ENCODE measurements at places on chromosomes 4 and X.

GRCh38 chr4:57023104-57023503 lies 44.4 kb downstream of the POLR2B start:
- DNase-seq = peak; percentile 97

DNA sequence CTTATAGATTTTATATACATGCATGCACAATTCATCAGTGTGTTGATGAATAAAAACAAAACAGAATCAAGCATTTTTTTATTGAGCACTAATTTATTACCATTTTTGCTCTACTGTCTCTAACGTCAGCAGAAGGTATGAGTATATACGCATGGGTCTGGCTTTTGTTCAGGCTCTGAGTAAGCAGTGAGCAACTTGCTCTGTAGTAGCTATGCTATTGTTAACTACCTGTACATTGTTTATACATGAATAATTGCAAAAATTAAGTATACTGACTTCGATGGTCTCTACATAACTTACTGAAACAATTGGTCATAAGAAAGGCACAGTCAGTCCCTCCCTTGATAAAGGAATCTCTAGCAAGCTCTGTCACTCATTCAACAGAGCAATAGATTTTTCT lies 122.9 kb downstream of the RS1 start:
- peak; percentile 71 for DNase-seq

DNA sequence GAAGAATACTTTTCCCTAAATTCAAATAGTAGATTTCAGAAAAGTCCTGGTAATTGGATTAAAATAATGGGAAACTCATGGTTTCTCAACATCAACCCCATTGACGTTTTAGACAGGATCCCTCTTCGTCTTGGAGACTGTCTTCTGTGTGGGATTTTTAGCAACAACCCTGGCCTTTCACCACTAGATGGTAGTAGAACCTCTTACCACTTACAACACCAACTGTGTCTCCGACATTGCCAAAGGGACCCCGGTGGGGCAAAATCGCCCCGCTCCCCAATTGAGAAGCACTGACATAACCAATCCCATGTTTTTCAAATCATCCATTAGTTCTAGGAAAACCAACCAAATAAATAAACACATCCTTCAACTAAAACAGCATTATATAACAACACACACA lies 16.9 kb upstream of the ANOS1 start:
- peak; percentile 36 for DNase-seq

- peak; percentile 10 for DNase-seq
These were observed 128.7 kb upstream of the GALNT7 start for GRCh38 chr4:173039617-173040577.

DNA sequence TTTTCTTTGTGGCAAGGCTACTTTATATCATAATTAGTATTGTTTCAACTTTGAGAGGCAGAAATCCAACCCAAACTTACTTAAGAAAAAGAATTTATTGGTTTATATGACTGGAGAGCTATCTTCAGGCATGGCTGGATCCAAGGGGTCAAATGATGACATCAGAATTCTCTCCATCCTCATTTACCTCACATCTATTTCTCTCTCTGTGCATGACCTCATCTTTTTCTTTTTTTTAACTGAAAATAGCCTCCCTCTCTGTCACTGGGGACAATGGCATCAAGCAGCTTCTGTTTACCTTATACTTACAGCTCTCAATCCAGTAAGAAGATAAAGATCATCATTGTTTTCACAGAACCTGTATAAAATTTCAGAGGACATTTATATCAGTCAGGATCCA lies 12.0 kb upstream of the EXOC1L start:
- DNase-seq = no peak

- peak; percentile 44 for DNase-seq
These were observed 150.3 kb downstream of the MSL3 start for GRCh38 chrX:11908371-11908770.

- DNase-seq = no peak
These were observed 120.9 kb downstream of the NPFFR2 start for GRCh38 chr4:72152731-72153130.

DNA sequence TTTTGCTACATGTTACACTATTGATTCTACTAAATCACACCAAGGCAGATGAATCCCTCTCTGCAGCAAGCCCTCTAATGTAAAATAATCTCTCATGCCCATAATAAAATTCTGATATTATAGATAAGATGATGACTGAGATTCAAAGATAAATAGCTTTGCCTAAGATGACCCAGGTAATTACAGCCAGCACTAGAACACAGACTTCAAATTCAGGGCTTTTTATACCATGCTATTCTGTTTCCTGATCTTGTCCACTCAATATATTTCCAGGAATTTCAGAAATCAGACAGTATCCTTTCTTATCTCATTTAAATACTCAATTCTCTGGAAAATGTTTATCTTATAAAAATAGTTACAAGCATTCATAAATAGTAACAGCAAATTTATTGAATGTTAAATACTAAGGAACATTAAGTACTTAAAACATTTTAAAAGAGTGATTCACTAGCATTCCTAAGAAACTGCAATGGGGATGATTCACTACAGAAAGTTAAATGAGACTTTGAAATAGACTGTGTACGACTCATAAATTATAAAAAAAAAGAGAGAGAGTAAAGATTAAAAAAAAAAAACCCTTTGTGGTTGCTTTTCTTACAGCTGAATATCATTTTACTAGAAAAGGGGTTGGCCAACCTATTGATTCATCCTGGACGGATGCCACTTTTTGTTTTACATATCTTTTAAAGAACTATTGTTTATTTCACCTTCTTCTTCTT lies 45.8 kb upstream of the IL21 start:
- peak; percentile 97 for DNase-seq

DNA sequence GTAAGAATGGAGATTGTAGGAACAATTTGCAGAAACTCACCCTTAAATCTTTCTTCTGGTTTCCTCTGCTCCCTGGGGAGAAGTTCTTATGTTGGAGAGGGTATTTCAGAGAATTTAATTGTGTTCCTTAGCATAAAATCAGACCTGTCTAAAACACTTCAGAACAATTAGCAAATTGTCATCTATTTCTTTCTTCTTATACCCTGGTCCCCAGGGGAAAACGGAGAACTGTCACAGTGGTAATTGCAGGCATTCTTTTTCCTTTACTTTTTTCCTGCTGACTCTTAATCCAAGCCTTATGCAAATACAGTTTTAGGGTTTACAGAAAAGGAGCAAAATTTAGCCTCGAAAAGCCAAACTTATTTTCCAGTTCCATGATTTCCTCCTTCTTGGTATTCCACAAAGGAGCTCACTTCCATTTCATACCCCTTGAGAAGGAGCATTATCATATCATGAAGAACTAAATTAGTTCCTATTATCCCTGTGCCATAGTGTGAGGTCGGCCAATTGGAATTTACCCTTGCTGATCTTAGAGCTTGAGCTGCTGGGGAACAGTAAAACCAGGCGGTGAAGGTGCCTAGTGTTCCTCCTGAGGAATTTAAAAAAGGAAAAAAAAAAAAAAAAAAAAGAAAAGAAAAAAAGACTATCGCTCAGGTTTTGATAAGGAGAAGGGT lies 173.8 kb downstream of the IL15 start:
- DNase-seq = no peak

DNA sequence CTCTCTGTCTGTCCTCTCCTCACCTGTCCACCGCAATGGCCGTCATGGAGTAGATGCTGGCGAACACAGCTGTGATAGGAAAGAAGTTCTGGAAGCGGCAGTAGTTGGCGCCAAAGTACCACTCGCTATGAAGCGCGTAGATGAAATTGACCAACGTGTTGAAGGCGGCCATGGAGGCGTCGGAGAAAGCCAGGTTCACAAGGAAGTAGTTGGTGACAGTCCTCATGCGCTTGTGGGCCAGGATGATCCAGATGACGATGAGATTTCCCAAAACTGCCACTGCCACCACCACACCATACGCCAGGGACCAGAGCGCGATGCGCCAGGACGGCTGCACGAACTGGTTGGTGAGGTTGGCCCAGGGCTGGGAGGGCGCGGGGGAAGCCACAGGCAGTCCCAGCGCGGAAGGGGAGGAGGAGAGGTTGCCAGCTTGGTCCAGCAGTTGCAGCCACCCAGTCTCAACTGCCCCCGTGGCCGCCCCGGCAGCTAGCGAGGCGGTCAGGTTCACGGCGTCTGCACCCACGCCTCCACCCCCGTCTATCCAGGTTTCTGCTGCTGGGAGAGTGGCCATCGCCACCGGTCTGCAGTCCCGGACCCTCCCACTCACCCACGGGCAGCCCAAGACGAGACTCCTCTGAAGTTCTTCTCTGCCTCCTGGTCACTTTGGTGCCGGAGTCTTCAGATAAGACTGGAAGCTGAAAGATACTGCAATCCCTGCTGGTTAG lies 518 bp downstream of the TACR3 start:
- DNase-seq = no peak

GRCh38 chr4:183437452-183437851 lies 7.0 kb upstream of the CDKN2AIP start:
- no peak for DNase-seq

DNA sequence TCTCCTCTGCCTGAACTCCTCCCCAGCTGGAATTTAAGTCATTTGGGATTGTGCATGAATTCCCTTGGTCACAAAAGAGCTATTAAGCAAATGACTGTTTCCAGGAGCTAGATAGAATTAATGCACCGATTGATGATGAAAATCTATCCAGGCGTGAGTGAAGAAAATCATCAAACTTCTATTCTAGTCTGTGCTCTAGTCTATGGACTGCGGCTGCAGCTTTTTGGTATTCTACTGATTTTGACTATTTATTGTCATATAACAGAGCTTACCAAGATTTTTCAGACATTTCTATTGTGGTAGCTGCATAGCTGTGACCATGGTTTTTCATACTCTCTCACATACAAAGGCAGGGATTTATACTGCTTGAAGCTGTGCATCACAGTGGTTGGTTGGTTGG lies 403.8 kb downstream of the FSTL5 start:
- DNase-seq = no peak

DNA sequence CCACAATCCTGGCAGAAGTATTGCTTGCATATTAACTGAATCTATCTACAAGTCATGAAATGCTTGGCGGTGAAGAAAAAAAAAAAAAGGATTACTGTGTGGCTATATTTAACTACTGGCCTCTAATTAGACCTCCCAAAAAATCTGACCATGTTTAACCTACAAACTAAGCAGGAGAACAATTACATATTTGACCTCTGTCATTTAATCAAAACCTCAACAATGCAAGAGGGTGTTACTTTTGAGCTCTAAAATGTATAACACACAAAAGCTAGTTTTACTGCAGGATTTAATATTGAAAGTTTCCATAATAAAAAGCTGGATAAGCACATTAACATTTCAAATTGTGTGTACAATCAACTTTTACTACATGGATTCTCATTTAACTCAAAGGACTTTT lies 1.5 kb downstream of the ITM2A start:
- DNase-seq = no peak

DNA sequence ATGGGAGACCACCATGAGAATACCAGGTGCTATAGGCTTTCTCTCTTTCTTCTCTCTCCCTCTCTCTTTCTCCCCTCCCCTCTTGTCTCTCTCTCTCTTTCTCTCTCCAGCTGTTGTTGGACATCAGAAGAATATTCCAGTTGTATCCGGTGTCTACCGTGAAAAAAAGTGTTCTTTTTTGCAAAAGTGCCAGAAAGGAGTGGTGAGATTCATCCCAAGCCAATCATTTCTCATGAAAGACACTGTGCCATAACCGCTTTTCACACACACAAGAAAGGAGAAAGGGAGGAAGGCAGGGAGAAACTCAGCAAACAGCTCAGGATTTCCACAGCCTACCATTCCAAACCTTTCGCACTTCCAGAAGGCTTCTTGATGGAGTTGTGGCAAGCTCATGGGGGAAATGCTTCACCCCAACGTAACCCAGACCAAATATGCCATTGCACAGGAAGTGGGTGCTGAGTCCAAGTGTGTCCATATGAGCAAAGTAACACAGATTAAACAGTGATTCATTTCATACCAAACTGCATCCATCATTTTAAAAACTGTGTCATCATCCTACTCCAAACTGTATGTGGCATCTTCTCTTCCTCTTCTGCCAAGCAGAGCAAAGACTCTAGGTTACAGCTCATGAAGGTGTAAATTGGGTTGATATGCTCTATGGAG lies 224.0 kb downstream of the APBB2 start:
- DNase-seq = peak; percentile 99

- no peak for DNase-seq
These were observed 129.1 kb downstream of the CPZ start for GRCh38 chr4:8721621-8722020.

- DNase-seq = peak; percentile 86
These were observed 140.3 kb upstream of the PGRMC2 start for GRCh38 chr4:128427832-128428366.

DNA sequence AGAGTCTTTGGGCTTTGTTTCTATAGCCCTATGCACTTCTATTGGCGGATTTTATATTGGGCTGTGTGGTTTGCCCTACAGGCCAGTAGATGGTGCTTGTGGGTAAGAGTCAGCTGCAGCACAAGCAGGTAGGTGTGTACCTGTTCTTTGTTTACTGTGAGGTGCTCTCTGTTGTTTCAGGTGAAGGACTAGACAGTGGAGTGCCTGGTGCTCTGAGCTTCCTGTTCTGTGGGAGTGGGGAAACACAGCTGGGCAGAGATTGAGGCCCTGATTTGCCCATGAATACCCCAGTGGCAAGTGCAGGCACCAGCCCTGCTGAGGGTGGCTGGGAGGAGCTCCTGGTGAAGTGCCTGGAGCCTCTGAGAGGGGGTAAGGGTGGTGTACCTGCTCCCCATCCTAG lies 26.3 kb upstream of the UCP1 start:
- DNase-seq = peak; percentile 62

DNA sequence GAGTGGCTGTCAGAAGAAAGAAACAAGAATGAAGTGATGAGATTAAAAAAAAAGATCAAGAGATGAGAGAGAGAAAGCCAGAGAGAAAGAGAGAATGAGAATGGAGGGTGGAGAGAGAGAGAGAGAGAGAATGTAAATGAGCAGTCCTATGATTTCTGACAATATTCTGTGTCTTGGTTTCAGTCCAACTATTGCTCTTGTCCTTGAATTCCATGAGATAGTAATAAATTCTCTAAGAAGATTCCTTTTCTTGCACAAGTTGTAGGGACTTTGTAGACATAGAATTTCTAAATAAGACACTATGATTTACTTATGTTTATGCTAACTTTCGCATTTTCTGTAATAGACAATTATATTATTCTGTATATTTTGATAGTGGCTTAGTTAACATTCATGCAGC lies 149.6 kb upstream of the CTSO start:
- DNase-seq = no peak

- DNase-seq = no peak
These were observed 127.9 kb upstream of the NHS start for GRCh38 chrX:17247144-17247543.

GRCh38 chr4:17554568-17554967 lies 22.4 kb upstream of the LAP3 start:
- DNase-seq = no peak

DNA sequence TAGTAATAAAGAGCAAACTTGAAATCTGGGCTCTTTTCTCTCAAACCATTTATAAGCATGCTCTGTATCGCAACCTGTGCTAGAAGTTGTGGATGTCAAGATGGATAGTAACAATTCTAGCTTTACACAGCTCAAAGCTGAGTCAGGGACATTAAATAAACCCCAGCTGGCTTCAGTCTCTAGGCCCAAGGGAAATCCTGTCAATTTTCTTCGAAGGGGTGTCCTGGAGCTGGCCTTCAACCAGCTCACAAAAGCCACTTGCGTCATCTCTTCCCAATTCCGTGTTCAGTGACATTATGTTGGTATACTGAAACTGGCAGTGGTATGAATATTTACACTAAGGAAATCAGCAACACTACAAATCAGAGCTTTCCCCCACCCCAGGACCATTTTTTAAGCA lies 89.8 kb upstream of the PRKG2 start:
- DNase-seq = no peak

Measured in bronchial epithelial cell (primary cell).